NCI-H2171 treated with DMSO at 0.1 percent for 48 hours (cell line): ENCODE measurements at places on chromosomes 2 and 18.

GRCh38 chr2:184564092-184564491 lies 34.2 kb upstream of the ZNF804A start:
- peak; percentile 4 for DNase-seq

DNA sequence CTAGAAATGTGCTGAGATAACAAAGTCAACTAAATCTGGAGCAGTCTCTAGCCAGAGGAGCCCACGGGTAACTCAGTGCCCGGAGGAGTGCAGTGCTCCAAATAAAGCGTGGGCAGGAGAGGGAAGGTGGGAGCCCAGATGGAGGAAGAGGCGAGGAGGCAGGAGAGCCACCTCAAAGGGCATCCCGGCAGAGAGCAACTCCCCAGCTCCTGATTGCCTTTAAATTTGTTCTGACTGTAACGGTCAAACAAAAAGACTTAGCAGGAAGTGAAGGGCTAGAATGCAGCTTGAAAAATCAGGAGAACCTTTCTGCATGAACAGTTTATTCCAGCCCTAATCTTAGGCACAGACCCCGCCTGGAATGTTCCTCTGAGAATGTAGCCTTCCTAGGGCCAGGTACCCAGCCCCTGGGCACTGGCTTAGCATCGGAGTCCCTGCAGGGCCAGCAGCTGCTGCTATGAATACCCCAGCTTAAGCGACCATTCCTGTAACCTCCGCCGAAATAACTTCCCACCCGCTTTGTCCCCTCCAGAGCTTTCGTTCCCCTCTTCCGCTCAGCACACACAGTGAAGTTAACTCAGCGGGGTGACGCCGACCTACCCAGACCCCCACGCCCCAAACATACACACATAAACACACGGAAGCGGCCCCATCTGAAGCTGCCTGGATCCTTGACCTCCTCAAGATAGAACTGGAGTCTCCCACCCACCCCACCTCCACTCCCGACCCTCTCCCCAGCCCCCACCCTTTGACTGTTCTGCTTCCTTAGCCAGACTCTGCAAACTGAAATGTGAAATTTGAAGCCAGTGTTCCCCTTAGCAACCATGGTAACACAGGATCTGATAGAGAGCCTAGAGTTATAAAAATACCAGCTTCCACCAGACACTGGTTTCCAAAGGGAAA lies 123.2 kb downstream of the SMAD7 start:
- peak; percentile 78 for DNase-seq

DNA sequence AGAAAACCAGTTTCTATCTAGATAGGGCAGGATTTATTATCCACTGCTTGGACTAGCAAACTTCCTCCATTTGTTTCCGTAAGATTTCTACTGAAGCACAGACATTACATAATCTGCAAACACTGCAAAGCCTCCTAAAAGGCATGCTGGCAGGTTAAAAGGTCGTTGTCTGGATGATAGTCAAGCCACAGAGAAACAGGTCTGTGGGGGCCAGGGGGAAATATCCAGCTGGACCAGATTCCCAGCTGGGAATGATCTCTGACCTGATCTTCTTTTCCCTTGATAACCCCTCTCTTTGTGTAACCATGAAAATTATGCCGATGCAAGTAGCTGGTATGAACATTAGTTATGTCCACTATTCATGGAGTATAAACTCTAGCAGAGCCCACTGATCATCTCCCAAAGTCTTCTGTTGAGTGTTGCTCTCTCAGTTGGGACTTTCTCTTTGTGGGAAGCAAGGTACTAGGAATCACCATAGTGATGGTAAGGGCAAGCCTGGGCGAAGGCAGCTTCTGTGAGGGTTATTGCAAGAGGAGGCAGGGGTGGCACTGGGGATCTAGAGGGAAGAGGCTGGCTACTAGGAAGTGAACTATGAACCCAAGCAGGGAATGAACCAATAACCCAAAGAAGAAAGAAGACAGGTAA lies 61.3 kb downstream of the GDF7 start:
- peak; percentile 40 for DNase-seq

- peak; percentile 29 for DNase-seq
Observed at GRCh38 chr2:205954707-205955106, 131.3 kb downstream of the INO80D start.

DNA sequence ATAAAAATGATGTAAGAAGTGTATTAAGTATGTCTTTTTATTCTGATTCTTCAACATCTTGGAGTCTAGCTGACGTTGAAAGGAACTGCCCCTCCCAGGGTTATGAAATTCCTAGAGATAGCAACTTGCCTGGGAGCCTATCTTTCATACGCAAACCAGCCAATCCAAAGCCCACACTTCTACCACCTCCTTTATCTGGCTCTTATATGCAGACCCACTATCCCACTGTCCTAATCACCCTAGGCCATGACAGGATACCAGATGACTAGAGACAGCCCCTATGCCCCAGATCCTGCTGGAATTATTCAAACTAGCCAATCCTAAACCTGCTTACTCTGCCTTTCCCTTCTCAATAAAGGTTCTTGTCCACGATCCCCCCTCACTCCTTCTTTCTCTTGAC lies 11.8 kb upstream of the CDC42EP3 start:
- DNase-seq = no peak

- DNase-seq = no peak
Observed at GRCh38 chr18:62788111-62788510, 72.8 kb downstream of the PHLPP1 start.

GRCh38 chr2:100581277-100581612 lies 18.5 kb downstream of the PDCL3 start:
- DNase-seq = no peak

DNA sequence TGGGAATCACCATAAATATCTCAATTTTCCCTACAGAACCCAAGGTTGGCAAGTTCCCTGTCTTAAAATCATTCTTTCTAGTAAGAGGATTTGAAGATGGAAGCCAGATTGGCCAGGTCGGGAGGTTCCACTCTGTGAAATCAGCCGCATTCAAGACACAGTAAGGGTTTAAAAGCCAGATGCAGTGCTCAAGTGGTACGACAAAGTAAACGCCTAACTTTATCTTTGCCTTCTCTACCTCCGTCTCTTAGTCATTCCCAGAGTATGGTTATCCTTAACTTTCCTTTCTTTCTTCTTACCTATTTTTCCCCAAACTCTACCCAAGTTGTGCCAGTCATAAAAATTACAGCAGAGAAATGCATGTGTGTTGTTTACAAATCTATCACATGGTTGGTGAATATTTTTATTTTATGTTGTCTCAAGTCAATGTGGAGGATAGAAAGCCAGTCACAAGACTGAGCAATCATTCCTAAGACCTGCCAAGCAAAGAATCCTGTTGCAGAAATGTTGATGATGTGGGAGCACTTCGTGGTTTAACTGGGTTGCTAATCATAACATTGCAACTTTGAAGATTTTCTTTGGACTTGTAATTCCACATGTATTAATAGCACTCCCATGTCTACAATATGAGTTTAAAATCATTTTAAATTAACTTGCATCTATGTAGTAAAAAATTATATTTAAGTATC lies 62.6 kb downstream of the SLC40A1 start:
- DNase-seq = no peak

GRCh38 chr2:17878281-17879136 lies at the start of gene KCNS3:
Gene KCNS3, plus strand, starts transcription at chr2:17878667. Its CDS starts 52,342 bp downstream, at chr2:17931009.
- peak; percentile 74 for DNase-seq
